ENCODE measurements at places on chromosomes 2 and 18.

GRCh38 chr2:217993817-217994463 is 8.9 kb downstream of the TNS1 start:
- peak; percentile 83 for DNase-seq

- no peak for DNase-seq
These were observed 9.9 kb downstream of the C1D start for GRCh38 chr2:68052717-68053422.

DNA sequence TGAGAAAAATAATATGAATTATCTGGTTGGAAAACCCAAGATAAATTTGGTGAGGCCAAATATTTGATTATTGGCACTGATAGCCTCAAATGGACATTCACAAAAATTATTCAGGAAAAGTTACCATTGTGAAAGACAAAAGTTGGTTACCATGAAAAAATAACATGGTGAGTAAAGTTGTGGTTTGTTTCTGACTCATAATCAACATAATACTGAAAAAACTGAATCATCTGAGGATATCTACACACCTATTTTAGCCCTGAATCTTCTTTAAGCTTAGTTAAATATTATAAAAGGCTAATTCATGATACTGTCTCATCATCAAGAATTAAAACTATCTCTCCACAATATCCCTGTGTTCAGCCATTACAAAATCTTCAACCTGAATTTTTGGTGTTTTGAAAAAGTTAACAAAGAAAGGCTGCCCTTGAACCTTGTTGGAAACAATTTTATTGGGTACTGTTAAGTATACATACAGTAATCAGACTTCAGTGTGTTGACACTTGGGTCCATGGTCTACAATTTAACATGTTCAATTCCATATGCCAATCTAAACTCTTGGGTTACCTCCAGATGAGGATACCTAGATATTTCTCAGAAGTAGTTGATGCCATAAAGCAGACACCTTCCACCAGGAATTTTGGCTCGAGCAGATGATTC is 607.5 kb upstream of the SLC39A10 start:
- DNase-seq: no peak

GRCh38 chr2:54148391-54148790 is 33.0 kb downstream of the ACYP2 start:
- DNase-seq: no peak

- DNase-seq: no peak
These were observed 51.7 kb downstream of the NCKAP5 start for GRCh38 chr2:133516405-133517026.

DNA sequence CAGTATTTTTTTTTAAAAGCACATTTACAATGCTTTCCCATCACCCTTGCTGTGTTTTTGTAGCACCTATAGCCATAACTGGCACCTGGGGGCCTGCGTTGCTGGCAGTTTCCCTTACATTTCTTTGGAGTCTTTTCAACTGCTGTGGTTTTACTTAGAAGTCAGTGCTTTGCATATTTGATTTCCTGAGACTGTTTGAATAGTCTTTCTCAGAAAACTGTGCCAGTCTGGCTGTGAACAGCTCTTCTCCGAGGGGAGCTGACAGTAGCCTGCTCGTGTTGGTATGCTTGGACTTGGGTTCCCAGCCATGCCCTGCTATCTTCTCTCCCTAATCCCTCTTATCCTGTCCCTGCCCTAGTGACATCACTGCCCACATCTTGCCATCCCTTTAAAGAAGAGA is 81.5 kb downstream of the DPP4 start:
- no peak for DNase-seq

- DNase-seq: no peak
These were observed 768 bp downstream of the DSC1 start for GRCh38 chr18:31161757-31162418.

DNA sequence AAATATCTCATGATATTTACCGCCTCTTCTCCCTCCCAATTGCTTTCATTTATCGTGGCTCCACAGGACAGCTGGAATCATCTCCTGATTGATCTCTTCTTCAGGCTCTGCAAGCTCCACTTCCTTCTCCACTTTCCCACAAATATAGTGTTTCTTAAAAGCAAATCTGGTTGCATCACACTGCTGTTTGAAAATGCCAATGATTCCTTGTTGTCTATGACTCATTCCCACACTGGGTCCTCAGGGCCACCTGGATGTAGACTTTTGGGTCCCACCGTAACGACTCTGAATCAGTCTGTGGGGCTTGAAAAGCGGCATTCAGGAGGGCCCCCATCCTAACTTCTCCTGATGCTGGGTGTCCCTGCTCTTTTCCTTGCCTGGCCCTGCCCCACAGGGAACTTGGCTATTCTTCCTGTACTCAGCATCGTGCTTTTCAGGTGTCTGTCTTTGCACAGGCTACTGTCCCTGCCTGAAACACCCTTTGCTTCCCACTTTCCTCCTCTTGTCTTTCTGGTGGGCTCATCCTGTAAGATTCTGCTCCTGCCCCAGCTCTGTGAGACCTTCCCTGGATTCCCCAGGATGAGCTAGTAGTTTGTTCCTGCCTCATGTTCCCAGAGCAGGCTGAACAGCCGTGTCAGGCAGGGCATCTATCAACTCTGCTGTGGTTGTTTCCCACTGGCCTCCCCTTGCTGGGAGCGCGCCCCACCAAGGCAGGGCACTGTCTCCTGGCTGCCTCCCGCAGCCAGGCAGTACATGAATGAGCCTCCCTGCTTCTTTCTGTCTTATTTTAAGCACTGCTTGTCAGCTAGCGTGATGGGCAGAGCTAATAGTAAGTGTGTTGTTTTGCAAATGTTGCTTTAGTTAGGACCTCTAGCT is 111.9 kb downstream of the KCTD1 start:
- DNase-seq: no peak

DNA sequence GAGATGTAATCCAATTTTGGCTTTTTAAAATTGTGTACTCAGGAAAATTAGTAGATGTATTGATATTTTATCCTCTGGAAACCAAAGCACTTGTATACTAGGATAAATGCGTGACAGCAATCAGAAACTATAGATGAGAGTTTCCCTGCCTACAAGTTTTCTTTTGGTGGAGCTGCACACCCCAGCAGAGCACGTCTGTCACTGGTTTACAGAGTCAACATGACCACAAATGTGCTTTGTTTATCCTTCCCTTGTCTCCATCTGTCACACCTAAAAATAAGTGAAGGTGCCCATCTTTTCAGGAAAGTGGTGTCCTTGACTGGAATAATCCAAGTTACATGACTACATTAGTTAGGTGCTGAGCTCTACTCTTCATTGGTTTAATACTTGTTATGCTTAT is 210.4 kb upstream of the DSEL start:
- DNase-seq: no peak

- DNase-seq: no peak
These were observed 65.0 kb downstream of the HNMT start for GRCh38 chr2:138029276-138029675.

DNA sequence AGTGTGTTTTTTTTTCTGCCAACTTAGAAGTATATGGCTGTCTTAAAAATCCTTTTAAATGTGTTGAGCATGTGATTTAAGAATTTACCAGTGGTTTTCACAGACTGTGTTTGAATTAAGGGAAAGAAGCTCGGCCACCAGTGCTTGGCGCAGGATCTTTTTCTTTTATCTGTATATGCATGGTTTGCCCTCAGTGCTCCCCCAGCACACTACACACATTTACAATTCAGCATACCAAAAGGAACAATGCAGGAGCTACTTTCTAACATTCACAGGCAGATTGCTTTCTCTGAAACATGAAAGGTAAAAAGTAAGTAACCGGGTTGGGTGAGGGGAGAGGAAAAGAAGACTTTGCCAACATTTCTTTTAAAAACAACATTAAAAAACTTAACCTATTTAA is 3.9 kb downstream of the SALL3 start:
- no peak for DNase-seq

- DNase-seq: peak; percentile 94
These were observed 56.7 kb downstream of the CYRIA start for GRCh38 chr2:16608661-16609643.

DNA sequence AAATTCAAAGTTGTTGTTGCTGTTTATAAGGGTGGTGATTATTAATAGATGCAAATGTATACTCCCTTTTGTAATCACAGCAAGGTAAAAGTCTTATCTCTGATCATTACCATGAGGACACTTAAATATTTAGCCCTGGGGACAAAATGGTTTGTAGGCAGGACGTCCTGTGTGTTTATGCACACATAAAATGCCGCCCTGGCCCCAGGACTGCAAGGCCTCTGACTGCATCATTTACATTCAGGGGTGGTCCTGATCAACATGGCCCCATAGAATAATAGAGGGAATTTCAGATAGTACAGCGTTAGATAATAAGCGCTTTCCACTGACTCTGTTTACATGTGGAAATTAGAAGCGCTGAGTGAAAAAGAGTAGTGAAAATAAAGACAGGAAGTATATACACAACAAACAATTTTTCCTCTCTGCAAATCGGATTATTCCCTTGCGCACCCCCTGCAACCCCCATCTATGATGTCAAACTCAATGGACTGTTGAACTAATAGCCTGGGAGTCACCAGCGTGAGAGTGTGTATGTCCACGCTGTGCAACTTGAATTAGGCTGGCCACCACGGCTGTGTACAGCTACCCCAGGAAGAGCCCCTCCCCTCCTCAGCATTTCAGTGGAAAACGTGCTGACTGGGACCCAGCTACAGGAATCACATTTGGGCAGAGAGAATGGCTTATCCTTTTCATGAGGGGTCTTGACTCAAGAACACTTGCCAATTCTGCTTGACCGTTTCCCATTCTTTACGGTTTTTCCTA is 291.5 kb downstream of the SOX11 start:
- DNase-seq: no peak

- no peak for DNase-seq
These were observed 273.8 kb downstream of the TRIB2 start for GRCh38 chr2:12990523-12990922.

GRCh38 chr2:51953931-51954330 is 922.0 kb upstream of the NRXN1 start:
- no peak for DNase-seq

- no peak for DNase-seq
These were observed 74.4 kb downstream of the RTN4 start for GRCh38 chr2:54975598-54976492.

GRCh38 chr2:42792087-42792582 is 248 bp downstream of the HAAO start:
- no peak for DNase-seq

DNA sequence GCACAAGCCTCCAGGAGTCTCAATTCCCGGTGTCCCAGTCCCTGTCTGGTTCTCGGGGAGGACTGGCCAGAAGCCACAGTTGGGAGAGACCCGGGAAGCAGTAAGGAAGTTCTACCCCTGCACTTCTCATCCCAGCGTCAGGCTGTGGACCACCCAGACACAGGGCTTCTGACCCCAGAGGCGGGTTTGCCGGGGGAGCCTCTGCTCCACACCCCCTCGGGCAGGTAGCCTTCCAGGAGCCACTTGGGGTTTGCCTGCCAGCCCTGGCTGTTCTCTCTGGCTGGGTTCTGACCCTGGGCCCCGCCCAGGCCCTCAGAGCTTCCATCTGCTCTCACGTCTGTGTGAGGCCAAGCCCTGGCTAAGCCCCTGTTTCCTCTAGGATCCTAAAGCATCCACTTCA is 94.4 kb upstream of the GPC1 start:
- no peak for DNase-seq

DNA sequence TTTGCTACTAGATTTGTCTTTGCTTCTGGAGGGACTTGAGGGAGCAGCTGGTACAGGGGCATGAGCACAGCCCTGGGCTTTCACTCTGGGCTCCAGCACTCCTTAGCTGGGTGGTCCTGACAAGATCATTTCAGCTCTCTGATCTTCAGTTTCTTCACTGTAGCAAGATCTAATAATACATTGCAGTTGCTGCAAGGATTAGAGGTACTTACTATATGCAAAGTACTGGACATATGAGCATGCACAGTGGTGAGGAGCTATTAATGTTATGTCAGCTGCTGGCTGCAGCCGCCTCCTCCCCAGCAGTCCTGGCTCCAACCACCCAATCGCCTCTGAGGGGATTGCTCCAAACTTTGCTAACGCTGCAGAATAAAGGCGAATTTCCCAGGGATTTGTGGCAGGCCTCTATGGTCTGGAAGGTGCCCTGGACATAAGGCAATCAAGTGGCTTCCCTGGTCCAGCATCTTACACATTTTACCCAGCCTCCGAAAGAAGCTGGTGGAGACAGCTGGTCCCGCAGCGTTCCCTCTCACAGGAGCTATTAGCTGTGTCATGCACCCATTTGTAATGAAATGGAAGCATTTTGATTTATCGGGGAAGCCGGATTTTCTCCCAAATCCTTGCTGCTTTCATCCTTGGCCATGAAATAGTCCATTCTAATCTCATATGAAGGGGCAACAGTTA is 96.7 kb downstream of the RHOB start:
- DNase-seq: no peak

- peak; percentile 66 for DNase-seq
These were observed 96.7 kb downstream of the ASB1 start for GRCh38 chr2:238523158-238524110.

GRCh38 chr2:135607561-135607960 is 76.3 kb downstream of the R3HDM1 start:
- DNase-seq: no peak

GRCh38 chr2:10053351-10053750 is 10.0 kb downstream of the KLF11 start:
- DNase-seq: no peak

- no peak for DNase-seq
These were observed 8.4 kb downstream of the EPG5 start for GRCh38 chr18:45958730-45959129.

DNA sequence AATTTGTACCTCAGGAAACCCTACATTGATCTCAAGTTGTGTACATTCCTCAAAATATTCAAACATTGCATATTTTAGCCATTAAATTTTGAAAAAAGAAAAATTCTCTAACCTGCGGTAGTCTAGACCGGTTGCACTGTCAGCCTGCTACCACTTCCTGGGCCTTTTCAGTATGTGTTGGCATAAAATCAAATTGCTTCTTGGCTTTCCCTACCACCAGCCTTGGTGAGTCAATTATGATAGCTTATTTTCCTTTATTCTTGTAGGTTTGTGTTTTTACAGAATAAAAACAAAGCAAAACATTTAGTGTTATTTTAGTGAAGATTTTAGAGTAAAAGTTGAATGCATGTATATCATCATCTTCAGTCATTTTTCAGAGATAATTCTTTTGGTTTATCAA is 61.2 kb downstream of the FAM171B start:
- DNase-seq: no peak

DNA sequence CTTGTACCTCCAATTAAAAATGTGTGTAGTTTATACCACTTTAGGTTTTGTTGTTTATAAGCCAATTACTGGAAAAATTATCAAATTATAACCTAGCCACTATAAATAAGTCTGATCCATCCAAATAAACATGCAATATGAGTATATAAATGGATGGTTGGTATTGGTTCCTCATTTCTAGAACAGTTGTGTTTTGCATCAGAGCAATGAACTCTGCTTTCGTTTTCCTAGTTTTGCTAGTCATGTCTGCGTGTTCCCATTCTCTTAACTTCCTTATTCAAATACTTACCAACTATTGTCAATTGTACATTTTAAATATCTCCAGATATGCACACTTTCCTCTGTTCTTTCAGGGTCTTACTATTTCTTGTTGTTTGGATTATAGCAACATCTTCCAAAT is 641.7 kb downstream of the NR4A2 start:
- DNase-seq: no peak

Measured in glutamatergic neuron (in vitro differentiated cells).